Activated T-helper 17 cell treated with anti-CD3 and anti-CD28 coated beads, Interleukin-2, amount 50 U/mL, for 72 hours (primary cell): ENCODE measurements at places on chromosomes 12 and 14.
A peak's percentile ranks its signal among the peaks of the same experiment; 100 is the strongest.

- ATAC-seq = peak; percentile 58
Measured at GRCh38 chr14:93332397-93332852, 411 bp downstream of the BTBD7 start.

DNA sequence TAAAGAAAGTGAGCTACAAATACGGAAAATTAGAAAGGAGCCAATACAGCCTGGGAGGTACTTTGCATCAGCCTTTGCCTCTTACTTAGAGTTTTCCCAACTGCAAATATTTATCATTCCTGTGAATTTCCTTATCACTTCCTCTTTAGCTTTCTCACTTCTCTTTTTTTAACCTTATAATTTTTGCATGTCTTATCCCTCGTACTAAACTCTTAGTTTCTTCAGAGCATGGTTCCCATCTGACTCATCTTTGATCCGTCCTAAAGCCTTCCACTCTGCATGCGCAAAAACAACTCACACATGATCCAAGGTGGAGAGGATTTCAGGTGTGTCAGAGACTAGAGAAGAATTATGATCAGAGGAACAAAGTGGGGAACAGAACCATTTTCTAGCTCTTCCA is 9.6 kb upstream of the SNAPC1 start:
- no peak for ATAC-seq

GRCh38 chr12:115953450-115953849 is 324.0 kb downstream of the MED13L start:
- no peak for ATAC-seq

- ATAC-seq = no peak
Measured at GRCh38 chr14:62528296-62528695, 517.0 kb downstream of the KCNH5 start.

GRCh38 chr14:54638135-54638446 is 71.2 kb downstream of the SAMD4A start:
- ATAC-seq = no peak

GRCh38 chr12:107992870-107993451 is 136.1 kb upstream of the WSCD2 start:
- peak; percentile 40 for ATAC-seq

GRCh38 chr12:121839993-121840761 is 18.5 kb downstream of the HPD start:
- no peak for ATAC-seq

DNA sequence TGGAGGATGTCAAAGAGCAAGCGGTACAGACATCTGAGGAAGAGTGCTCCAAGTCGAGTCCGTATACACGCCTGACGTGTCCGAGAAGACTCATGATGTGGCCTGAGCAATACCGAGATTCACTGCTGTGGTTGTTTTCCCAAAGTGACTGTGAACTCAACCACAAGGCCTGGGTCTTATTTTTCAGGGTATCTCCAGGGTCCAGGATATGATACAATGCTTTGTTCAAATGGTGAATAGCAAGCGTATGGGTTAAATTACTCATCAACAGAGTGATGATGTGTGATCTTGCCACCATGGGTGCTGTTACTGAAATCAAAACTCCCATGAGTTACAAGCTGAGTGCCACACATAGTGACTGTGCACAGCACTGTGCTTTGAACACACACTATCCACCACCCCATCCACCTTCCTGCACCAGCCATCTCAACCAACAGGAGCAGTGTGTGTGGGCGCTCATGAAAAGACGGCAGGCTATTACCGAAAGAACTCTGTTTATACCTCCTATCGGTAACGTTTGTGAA is 109.6 kb downstream of the BCAT1 start:
- peak; percentile 90 for ATAC-seq

- ATAC-seq = no peak
Measured at GRCh38 chr12:52442600-52443061, 8.5 kb upstream of the KRT75 start.

DNA sequence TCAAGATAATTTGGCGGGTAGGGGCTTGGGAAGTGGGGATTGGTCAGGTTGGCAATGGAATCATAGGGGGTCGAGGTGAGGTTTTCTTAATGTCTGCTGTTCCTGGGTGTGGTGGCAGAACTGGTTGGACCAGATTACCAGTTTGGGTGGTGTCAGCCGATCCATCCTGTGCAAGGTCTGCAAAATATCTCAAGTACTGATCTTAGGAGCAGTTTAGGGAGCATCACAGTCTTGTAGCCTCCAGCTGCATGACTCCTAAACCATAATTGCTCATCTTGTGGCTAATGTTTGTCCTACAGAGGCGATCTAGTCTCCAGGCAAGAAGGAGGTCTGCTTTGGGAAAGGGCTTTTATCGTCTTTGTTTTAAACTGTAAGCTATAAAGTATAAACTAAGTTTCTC is 868.4 kb downstream of the DIO2 start:
- no peak for ATAC-seq

GRCh38 chr14:72217135-72217534 is 284.9 kb downstream of the RGS6 start:
- no peak for ATAC-seq

- ATAC-seq = no peak
Measured at GRCh38 chr12:128138125-128138524, 128.8 kb upstream of the TMEM132C start.

GRCh38 chr12:86249851-86250250 is 6.3 kb downstream of the MGAT4C start:
- ATAC-seq = no peak

- ATAC-seq = no peak
Measured at GRCh38 chr12:5912437-5913334, 32.4 kb downstream of the ANO2 start.

- no peak for ATAC-seq
Measured at GRCh38 chr14:68865542-68865941, 72.7 kb upstream of the ZFP36L1 start.

- ATAC-seq = peak; percentile 12
Measured at GRCh38 chr14:60165547-60165876, 314 bp upstream of the DHRS7 start.

GRCh38 chr12:45928309-45928708 is 62.1 kb downstream of the SCAF11 start:
- ATAC-seq = peak; percentile 80

GRCh38 chr12:52280319-52280795 is 5.9 kb downstream of the KRT86 start:
- no peak for ATAC-seq

- no peak for ATAC-seq
Measured at GRCh38 chr12:74538491-74539258, 1.0 kb downstream of the ATXN7L3B start.
